Osteoblast (primary cell): ENCODE measurements at places on chromosomes 11 and 22. TPM values are rescaled to one million over a fixed set of nuclear protein-coding genes. Genes with fewer than 3 reads are reported as not detected.
A peak's percentile ranks its signal among the peaks of the same experiment; 100 is the strongest.

The SAA2 gene
- under 0.01 TPM in 1 of 2 replicates, not detected in the other for total RNA-seq

The TPBGL gene
- total RNA-seq, result not detected in 2 replicates

The GNAZ gene
- total RNA-seq, result 0.29 and 0.72 TPM in 2 replicates

The PKNOX2 gene
- under 0.01 and 1.2 TPM in 2 replicates for total RNA-seq

The OR6T1 gene
- not detected in 2 replicates for total RNA-seq

The WBP2NL gene
- under 0.01 and 0.72 TPM in 2 replicates for total RNA-seq

The MMP10 gene
- not detected in 2 replicates for total RNA-seq

- no peak overlapping the region for H3K27ac ChIP-seq
- H3K27me3 ChIP-seq, result no peaks in the 10 kb centered on the region
- no peaks in the 10 kb centered on the region for H3K36me3 ChIP-seq
- peak; percentile 89 for DNase-seq
Measured at GRCh38 chr11:103433386-103434072, 324.3 kb downstream of the DYNC2H1 start.

GRCh38 chr11:26649884-26650283 is 72.0 kb downstream of the SLC5A12 start:
- no peak overlapping the region for H3K27ac ChIP-seq
- peak; percentile 61 for DNase-seq
- no peaks in the 10 kb centered on the region for H3K4me1 ChIP-seq
- H3K36me3 ChIP-seq, result no peaks in the 10 kb centered on the region
- H3K27me3 ChIP-seq, result no peaks in the 10 kb centered on the region
- no peak overlapping the region for H3K4me3 ChIP-seq

DNA sequence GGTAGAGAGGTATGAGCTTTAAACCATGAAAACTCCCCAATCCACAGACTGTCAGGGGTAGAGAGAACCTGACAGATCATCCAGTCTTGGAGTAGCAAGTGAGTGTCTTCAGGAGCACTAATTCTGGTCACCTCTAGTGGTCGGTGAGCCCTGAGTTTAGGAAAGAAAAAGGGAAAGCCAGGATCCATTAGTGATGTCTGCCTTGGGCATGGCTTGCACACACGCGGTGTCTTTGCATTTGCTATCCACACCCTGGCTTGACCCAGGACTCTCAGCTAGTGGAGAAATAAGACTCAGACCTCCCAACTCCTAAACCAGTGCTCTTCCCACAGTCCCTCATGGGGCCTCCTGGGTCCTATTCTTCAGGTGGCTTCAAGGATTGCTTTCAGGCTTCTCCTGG is 19.3 kb downstream of the POU2F3 start:
- H3K27me3 ChIP-seq, result peaks cover 73% of the 10 kb centered on the region
- H3K4me3 ChIP-seq, result no peak overlapping the region
- peak; percentile 54 for DNase-seq
- H3K27ac ChIP-seq, result no peak overlapping the region

GRCh38 chr11:36792996-36793914 is 195.2 kb upstream of the RAG2 start:
- no peaks in the 10 kb centered on the region for H3K27me3 ChIP-seq
- no peaks in the 10 kb centered on the region for H3K4me1 ChIP-seq
- H3K4me3 ChIP-seq, result no peak overlapping the region
- DNase-seq, result no peak
- H3K36me3 ChIP-seq, result no peaks in the 10 kb centered on the region

DNA sequence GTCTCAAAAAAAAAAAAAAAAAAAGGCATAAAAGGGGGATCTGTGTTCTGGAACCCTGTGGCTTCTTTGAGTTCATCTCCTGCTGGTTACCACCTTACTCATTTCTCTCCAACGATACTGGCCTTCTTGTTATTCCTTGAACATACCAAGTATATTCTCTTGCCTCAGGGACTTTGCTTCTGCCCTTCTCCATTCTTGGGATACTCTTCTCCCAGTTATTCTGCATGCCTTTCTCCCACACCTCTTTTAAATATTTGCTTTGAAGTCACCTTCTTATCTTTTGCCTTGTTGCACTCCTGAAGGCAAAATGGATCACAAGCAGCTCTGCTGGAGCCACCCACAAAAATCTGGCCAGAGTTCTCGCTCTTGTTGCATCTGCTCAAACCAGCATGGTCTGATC is 76.0 kb upstream of the RRM1 start:
- H3K4me3 ChIP-seq, result no peak overlapping the region
- no peaks in the 10 kb centered on the region for H3K27me3 ChIP-seq
- no peak for DNase-seq
- H3K4me1 ChIP-seq, result no peaks in the 10 kb centered on the region
- H3K27ac ChIP-seq, result no peak overlapping the region

DNA sequence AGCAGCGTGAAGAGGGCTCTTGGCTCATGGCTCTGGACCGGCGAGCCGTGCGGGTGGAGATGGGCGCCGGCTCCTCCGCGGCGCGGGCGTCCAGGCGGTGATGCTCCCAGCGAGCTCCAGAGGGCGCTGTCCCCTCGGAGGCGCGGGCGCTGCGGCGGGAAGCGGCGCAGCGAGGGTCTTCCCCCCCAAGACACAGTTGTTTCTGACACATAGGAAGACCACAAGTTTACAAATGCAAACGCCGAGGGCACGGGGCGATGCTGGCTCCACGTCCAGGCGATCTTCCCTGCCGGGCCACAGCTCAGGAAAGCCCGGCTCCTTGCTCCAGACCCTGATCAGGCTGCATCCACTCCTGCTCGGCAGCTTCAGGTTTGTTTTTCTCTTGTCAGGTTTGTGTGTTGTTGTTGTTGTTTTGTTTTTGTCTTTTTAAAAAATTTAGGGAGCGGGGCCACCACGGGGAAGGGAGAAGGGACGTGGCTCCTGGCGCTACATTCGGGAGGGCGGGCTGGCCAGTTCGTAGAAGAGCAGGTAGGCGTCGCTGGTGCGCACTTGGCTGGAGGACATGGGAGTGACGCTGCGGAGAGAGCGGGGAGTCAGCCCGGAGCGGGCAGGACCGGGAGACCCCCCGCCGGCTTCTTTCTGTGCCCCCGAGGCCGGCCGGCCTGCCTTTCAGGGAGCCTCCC is 10.0 kb upstream of the MFRP start:
- peaks cover 7% of the 10 kb centered on the region for H3K27me3 ChIP-seq
- peaks cover 14% of the 10 kb centered on the region for H3K4me1 ChIP-seq
- H3K36me3 ChIP-seq, result no peaks in the 10 kb centered on the region
- peak overlapping the region; percentile 82 for H3K4me3 ChIP-seq

DNA sequence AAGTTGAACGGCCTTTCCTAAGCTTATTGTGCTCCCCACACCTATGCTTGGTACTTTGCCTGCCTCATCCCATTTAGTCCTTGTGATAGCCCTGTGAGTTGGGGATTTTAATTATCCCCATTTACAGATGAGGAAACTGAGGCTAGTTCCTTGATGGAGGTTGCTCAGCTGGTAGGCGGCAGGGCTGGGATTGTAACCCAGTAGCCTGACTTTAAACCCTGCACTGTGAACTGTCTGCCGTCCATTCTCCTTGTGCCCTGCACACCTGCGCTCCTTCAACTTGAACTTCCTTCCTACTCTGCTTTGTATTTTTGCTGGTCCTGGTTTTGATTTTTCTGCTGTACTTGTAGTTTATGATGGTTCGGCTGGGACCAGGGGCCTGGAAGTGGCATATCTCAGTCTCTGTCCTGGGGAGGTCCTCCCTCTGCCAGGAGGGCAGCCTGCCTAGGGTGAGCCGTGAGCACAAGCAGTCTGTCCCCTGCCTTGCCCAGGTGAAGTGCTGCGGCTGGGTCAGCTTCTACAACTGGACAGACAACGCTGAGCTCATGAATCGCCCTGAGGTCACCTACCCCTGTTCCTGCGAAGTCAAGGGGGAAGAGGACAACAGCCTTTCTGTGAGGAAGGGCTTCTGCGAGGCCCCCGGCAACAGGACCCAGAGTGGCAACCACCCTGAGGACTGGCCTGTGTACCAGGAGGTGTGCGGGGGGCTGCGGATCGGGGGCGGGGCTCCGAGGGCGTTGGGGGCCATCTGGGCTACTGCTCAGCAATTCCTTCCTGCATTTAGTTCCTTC is 52.4 kb downstream of the CD82 start:
- DNase-seq, result peak; percentile 57
- H3K4me1 ChIP-seq, result peaks cover 2% of the 10 kb centered on the region
- no peaks in the 10 kb centered on the region for H3K27me3 ChIP-seq
- peaks cover 12% of the 10 kb centered on the region for H3K36me3 ChIP-seq
- H3K27ac ChIP-seq, result no peak overlapping the region
- no peak overlapping the region for H3K4me3 ChIP-seq

GRCh38 chr11:27372164-27372563 is 9.1 kb upstream of the CCDC34 start:
- no peaks in the 10 kb centered on the region for H3K4me1 ChIP-seq
- no peak for DNase-seq
- peaks cover 54% of the 10 kb centered on the region for H3K36me3 ChIP-seq
- no peaks in the 10 kb centered on the region for H3K27me3 ChIP-seq
- H3K4me3 ChIP-seq, result no peak overlapping the region

DNA sequence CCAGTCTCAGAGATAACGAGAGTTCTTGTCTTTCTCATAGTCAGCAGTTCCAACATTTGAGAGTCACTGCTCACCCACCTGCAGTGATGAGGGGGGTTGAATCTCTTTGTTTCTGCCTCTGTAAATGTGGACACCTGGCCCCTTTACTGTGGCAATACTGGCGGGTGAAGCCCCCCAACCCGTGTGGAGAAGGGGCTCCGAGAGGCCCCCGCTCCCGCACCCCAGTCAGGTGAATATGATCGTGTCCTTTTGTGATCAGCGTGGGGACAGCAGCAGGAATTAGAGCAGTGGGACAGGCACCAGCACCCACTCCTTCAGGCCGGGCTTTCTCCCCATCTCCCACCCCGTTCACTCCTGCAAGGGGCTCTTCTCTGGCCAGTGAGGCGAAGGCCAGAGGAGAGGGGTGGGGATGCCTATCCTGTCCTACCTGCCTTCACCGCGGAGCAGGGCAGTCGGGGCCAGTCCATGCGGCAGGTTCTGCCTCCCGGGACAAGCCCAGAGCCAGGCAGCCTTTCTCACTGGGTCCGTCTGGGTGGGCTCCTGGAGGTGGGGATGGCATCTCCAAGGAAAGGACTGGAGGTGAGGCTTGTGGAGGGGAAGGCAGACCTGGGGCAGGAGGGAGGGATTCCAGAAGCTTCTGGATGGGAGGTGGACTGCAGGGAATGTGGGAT is 12.7 kb upstream of the CELSR1 start:
- H3K4me3 ChIP-seq, result no peak overlapping the region
- DNase-seq, result peak; percentile 37
- H3K36me3 ChIP-seq, result no peaks in the 10 kb centered on the region
- peaks cover 23% of the 10 kb centered on the region for H3K4me1 ChIP-seq
- no peak overlapping the region for H3K27ac ChIP-seq

- H3K27ac ChIP-seq, result no peak overlapping the region
- peaks cover 9% of the 10 kb centered on the region for H3K4me1 ChIP-seq
- no peak for DNase-seq
- no peaks in the 10 kb centered on the region for H3K36me3 ChIP-seq
- no peaks in the 10 kb centered on the region for H3K27me3 ChIP-seq
- H3K4me3 ChIP-seq, result no peak overlapping the region
Measured at GRCh38 chr11:125272821-125273220, 108.3 kb downstream of the PKNOX2 start.

DNA sequence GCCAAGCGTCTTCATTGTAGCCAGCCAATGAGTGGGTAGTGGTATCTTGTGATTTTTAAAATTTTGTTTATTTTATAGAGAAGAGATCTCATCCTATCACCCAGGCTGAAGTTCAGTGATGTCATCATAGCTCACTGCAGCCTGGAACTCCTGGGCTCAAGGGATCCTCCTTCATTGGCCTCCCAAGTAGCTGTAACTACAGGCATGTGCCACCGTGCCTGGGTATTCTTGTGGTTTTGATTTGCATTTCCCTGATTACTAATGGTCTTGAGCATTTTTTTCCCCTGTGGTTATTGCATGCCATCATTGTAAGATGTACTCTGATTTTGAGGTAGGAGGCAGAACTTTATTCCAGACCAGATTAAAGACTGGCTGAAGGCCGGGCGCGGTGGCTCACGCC is 2.4 kb upstream of the DENND6B start:
- no peak overlapping the region for H3K4me3 ChIP-seq
- no peak overlapping the region for H3K27ac ChIP-seq
- H3K36me3 ChIP-seq, result no peaks in the 10 kb centered on the region
- peak; percentile 49 for DNase-seq
- no peaks in the 10 kb centered on the region for H3K27me3 ChIP-seq

- H3K27me3 ChIP-seq, result no peaks in the 10 kb centered on the region
- peaks cover 9% of the 10 kb centered on the region for H3K36me3 ChIP-seq
- H3K27ac ChIP-seq, result no peak overlapping the region
- H3K4me1 ChIP-seq, result peaks cover 14% of the 10 kb centered on the region
Measured at GRCh38 chr11:48036011-48036410, 55.7 kb downstream of the PTPRJ start.

DNA sequence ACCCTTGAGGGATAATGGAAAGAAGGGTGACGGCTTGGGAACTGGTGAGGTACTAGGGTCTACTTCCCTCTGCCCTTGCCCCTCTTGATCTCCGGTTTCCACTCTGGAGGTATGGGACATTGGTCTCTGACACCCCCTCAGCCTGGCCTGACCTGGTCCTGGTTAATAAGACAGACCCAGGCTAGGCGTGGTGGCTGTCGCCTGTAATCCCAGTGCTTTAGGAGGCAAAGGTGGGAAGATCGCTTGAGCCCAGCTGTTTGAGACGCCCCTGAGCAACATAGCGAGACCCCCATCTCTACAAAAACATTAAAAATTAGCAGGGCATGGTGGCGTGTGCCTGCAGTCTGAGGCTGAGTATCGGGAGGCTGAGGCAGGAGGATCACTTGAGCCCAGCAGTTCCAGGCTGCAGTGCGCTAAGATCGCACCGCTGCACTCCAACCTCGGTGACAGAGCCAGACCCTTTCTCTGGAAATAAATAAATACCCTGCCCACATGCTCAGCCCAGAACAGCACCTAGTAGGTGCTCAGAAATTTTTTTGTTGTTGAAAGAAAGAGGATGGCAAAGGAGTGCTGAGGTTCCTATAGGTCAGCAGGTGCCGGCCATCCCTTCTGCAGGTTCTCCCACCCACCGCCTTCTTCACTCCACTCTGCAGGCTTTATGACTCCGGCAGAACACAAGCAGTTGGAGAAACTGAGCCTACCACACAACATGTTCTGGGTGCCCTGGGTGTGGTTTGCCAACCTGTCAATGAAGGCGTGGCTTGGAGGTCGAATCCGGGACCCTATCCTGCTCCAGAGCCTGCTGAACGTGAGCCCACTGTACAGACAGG is 6.3 kb downstream of the BEST1 start:
- no peak overlapping the region for H3K27ac ChIP-seq
- H3K36me3 ChIP-seq, result peaks cover 3% of the 10 kb centered on the region
- H3K4me3 ChIP-seq, result peak overlapping the region; percentile 67

DNA sequence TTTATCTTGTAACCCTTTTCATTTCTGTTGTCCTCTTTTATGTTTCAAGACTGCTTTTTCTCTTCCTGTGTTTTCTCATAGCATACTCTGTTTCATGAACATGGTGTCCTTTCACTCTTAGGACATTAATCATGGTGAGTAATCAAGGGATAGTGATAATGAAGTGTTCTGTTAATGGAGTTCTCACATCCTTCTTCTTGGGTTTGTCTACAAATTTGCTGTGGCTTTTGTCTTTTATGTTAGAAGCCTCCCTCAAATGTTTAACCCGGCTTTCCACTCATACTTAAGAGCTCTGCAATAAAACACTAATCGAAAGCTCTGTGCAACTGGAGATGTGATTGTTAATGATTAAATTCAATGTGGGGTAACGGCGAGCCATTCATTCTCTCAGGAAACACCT is 593.6 kb downstream of the NELL1 start:
- no peak for DNase-seq
- no peaks in the 10 kb centered on the region for H3K27me3 ChIP-seq
- H3K4me3 ChIP-seq, result no peak overlapping the region
- no peaks in the 10 kb centered on the region for H3K36me3 ChIP-seq
- H3K27ac ChIP-seq, result no peak overlapping the region
